Stimulated activated CD8-positive, alpha-beta memory T cell treated with anti-CD3 and anti-CD28 coated beads, Interleukin-2, amount 100 ng/mL, for 1 hour (primary cell): ENCODE measurements at places on chromosomes 16 and 17.

GRCh38 chr17:33241390-33241789 lies 51.7 kb downstream of the ASIC2 start:
- no peak for DNase-seq

- DNase-seq = no peak
Measured at GRCh38 chr16:3095869-3096268, 3.2 kb downstream of the ZSCAN10 start.

DNA sequence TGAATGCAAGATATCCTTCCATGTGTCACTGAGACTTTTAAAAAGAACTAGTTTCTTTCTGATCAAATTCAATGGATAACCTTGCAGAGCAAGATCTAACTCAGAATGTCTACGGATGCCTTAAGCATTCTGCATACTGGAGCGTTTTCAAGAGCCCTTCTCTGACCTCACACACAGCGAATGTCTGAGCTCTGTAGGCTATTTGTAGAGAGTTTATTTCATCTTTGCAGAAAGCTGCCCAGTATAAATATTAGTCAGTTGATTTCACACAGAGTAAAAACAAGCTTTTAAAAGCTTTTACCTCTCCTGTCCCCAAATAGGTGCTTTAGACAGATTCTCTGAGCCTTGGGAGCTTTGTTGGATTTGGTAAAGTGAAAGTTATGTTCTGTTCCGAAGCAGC lies 165.0 kb downstream of the RBFOX1 start:
- DNase-seq = no peak

- DNase-seq = no peak
Measured at GRCh38 chr16:66388350-66389139, 22.1 kb downstream of the CDH5 start.

DNA sequence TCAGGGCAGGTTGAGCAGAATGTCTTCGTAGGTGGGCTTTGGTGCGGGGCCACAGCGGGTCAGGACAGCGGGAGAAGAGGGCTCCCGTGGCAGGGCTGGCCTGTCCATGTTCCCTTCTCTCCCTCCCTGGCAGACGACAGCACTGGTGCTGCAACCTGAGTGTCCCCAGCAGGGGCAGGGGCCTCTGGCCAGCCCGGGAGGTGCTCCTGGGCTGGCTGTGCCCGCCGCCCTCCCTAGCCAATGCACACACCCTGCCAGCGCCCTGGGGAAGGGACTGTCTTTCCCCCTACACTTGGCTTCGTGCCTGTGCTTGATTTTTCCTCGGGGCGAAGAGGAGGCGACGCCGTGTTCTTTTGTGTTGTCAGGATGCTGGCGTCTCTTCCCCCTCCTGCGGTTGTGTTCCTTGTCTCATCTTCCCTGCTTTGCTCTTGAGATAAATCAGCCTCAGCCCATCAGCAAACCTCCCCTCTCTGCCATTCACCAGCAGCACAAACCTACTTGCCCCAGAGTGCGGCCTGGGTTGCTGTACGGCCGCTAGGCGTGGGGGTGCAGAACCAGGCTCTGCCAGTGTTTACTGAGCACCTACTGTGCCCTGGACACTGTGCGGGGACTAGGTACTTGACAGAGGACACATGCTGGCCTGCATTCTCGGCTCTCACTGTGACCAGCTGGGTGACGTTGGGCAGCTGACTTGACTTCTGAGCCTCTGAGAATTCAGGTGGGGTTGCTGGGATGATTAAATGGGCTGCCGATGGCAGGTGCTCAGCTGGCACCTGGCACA lies 237.3 kb upstream of the CIBAR2 start:
- no peak for DNase-seq

GRCh38 chr17:15039366-15039765 lies 225.8 kb downstream of the PMP22 start:
- no peak for DNase-seq

DNA sequence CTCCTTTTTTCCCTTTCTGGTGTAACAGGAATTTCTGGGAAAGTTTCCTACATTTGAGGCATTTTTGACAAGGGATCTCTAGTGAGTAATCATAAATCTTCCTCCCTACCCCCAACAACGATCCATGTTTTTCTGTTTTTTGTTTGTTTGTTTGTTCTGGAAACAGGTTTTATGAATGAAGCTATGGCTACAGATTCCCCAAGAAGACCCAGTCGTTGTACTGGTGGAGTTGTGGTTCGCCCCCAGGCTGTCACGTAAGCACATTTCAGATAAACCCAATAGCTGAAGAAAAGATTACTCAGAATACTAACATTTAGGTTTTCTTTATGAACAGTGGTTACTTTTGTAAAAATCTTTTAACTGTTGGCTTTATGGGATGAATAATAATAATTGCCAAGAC lies 1.6 kb downstream of the BCAS3 start:
- DNase-seq = no peak

DNA sequence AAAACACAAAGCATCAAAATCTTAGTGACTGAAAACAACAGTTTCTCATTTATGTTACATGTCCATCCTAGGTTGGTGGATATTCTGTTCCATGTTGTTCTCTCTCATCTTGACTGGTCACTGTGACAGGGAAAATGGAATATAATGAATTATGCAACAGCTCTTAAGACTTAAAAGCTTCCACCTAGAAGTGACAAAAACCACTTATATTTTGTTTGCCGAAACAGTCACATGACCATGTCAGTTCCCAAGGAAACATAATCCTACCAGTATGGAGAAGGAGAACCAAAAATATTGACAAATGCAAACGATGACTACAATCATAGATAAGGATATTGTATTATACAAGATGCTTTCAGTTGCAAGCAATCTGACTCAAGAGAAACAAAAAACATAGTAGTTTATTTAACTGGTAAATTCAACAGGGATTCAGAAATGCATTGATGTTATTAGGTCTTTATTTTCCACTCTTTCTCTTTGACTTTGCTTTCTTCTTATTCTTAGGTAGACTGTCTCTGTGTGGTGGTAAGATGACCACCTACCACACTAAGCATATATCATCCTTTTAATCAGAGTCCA lies 103.8 kb downstream of the SSH2 start:
- DNase-seq = no peak

DNA sequence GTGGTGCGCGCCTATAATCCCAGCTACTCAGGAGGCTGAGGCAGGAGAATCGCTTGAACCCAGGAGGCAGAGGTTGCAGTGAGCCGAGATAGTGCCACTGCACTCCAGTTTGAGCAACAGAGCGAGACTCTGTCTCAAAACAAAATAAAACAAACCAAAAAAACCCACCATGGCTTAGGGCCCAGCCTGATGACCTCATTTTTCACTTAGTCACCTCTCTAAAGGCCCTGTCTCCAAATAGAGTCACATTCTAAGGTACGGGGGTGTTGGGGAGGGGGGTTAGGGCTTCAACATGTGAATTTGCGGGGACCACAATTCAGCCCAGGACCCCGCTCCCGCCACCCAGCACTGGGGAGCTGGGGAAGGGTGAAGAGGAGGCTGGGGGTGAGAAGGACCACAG lies 1.4 kb upstream of the STH start:
- DNase-seq = no peak
